ENCODE measurements at places on chromosomes 3 and 15.
A peak's percentile ranks its signal among the peaks of the same experiment; 100 is the strongest.

DNA sequence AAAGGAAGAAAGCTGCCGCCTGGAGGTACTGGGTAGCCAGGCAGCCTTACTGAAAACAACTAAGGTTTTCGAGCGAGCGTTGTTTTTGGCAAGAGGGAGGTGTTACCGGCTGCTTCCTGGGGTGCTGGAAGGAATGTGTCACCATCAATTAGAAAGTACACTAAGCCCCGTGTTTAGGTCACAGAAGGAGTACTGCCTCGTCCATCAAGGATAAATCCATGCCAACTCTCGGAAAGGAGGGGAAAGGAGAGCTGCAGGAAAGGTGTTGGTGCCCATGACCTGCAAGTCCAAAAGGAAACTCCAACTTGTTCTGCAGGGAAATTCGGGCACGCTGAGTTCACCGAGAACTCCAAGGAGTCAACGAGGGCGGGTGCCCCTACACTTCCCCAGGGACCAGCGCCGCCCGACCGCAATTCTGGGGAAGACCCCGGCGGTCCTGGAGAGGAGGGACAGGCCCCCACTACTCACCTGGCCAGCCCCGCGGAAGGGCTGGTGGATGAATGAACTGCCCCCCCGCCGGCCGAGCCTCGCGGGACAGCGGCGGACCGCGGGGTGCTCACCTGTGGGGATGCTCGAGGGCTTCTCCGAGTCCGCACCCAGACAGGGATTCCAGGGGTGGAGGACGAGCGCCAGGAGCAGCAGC is 542 bp downstream of the PLOD2 start:
- peak; percentile 84 for DNase-seq

DNA sequence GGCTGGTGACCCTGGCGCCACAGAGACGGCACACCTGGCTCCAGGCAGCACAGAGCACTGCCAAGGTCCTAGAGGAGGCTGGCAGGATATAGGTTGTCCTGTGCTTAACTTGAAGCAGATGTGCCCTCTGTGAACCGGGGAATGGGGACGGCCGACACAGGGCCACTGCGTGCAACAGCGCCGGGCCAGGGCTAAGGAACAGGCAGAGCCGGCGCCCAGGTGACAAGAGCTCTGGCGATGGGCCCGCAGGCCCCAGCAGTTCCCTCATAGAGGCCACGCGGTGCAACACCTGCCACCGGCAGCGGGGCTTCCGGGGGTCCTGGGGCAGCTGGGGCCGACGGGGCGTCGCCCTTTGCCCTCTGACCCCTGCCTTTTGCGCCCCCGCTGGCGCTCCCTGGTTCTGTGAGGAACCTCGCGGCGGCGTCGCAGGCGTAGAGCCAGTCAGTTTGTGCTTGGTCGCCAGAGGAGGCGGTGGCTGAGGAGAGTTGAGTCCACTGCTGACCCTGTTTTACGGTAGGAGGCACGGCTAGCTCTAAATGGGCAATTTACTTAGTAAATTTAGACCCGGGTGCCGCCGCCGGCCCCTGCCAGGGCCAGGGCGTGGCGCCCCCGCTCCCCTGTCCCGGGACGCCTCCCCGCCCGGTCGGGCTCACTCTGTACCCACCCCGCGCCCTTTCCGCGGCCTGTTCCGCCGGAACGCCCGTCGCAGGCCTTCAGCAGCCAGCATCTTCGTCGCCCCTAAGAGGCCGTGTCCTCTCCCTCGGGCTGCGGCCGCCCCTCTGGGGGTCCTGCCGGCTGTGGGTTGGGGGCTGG is at the start of gene NPAP1:
NPAP1 (plus strand) TSS at position 444 of the 813 bp plus-strand sequence; CDS start at position 537, 93 bp downstream.
- no peak for DNase-seq

DNA sequence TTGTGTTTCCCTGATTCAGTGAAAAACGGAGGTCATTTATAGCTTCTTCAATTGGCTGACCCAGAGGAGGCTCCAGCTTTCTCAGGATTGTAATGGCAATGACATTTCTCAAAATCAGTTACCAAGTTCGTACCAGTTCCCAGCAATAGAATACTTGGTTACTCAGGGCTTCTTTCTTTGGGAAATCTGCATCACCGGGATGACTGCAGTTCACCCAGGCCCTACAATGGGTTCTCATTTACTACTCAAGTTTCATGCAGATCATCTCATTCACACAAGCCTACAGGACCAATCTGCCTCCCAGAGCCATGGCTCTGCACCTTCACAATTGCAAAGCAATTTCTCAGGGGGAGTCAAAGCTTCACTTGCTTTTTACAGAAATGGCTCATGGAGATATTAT is 109.6 kb downstream of the FHIT start:
- DNase-seq, result no peak

GRCh38 chr3:46950177-46950576 is 26.4 kb downstream of the CCDC12 start:
- no peak for DNase-seq

- DNase-seq, result no peak
Measured at GRCh38 chr3:164890061-164890460, 188.2 kb downstream of the SI start.

- no peak for DNase-seq
Measured at GRCh38 chr15:93835344-93835743, 396.0 kb upstream of the MCTP2 start.

DNA sequence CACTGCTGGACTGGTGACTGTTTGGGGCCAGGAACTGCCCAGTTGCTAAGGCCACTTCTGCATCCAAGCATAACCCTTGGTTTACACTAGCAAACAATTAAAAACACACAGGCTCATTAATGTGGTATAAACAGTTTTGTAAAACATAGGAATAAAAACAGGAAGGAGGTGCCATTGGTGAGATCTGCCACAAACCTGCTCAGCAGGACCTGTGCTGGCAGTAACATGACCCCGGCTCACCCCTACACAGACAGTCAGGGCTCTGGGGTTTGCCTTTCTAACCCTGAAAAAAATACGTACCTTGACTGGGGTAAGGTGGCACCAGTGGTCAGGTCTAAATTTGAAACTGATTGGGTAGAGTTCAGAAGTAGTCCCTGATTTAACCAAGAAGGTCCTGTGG is 76.2 kb downstream of the ATP1B3 start:
- DNase-seq, result no peak

DNA sequence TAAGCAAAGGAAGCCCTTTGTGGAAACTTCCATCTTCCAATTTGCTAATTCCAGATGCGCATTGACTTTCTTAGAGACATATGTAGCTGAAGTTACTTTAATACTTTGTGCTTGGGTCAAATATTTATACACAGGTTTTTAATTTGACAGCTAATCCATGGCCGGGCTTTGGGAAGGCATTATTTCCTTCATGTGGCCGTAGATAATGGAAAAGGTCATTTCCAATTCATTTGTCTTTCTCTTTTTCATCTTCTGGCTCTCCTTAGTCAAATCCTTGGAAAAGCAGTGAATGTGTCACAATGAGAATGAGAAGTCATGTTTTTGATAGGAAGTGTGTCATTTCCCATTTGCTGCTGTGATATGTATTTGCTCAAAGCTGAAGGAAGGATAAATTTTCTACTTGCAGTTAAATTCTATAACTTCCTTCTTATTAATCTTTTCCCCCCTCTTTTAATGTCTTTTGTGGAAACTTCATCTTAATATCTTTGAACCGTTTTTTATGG is 323.3 kb downstream of the CLSTN2 start:
- DNase-seq, result no peak

DNA sequence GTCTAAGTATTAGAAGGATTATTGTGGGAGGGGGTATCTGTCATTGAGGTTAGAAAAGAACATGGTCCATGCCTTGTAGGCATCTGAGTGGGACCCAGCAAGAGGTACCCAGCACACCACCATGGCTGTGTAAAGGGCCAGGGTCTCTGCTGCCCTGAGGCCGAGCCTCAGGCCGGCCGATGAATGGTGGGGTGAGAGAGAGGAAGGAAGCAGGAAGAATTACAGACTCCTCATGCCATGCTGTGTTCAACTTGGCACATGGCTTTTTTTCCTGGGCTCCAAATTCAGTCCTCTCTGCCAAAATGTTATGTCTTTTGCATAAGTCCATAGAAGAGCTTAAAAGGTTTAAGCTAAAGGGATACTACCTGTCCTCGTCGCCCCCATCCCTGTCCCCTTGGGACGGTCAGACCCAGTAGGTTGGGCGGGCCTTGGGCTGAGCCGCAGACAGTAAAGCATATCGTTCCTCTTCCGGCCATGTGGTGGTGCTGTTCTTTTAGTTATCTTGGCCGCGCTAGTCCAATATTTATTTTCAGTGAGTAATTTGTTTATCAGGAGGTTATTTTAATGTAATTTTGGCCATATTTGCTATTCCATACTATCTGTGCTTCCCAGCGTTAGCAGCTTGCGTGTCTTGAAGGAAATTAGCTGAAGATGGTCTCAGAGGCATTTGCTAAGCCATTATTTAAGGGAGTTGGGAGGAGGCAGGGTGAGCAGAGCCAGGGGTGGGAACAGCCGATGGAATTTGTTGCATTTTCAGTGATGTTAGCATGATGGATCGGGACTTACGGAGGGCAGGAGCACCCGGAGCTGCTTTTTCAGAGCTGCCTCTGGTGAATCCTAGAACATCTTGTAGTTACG is 152.4 kb downstream of the AGBL1 start:
- peak; percentile 49 for DNase-seq

- no peak for DNase-seq
Measured at GRCh38 chr15:101425787-101426365, 63.6 kb downstream of the PCSK6 start.

DNA sequence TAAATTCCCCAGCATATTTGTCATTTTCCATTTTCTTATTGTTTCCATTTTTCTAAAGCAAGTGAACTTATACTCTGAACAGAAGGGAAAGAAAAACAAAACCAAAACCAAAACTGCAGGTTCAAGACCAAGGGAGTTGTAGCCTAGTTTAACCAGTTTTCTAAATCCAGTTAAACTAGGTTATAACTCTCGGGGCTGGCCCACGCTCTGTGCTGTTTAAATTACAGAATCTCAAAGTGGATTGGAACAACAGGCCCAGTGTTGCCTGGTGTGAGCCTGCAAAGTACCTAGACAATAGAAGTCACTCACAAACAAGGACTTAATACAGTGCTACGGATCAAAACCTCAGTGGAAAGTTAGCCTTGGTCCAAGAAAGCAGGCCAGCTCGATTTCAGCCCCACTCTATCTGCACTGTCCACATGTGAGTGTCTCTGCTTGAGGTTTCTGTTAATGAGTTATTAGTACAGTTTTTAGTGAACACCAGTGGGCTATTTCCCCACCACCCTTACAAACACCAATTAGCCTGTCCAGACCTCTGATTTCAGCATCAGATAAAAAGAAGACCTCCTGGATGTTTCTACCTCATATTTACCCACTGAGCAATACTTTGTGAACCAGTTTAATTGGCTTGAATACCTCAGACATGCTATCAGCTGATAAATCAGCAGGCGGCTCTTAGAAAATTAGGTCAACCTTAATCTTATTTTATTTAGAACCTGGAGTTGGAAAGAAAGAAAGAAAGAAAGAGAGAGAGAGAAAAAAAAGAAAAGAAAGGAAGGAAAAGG is 93.8 kb upstream of the PDZRN3 start:
- DNase-seq, result no peak

- DNase-seq, result no peak
Measured at GRCh38 chr3:139225548-139225947, 118.3 kb upstream of the MRPS22 start.

GRCh38 chr3:127734754-127735473 is 62.2 kb downstream of the ABTB1 start:
- DNase-seq, result no peak

DNA sequence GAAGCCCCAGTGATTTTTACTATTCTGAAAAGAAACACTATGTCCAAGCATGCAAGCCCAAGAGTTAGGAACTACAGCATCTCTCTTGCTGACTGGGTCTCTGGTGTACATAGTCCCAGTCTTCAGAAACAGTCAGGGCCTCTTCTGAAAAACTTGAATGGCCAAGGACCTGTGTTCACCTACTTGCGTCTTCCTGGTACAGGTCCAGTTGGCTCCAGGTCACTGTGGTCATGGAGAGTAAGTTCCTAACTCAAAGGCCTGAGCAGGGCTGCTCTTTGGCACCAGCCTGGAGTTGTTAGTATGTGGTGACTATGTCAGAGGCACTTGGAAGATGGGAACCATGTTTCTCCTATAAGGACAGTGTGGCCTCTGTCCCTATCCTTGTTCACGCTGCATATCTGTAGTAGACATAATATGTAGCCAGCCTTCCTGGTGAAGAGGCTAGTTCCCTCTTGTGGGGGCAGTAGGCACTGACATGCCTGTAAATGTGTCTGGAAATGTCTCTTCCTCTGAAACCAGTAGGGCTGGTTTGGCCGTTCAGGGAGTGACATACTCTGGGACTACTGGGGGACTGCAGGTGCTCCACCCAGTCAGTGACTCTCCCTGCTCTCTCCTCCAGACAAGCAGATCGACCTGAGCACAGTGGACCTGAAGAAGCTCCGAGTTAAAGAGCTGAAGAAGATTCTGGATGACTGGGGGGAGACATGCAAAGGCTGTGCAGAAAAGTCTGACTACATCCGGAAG is 2.6 kb upstream of the RBM15B start:
- no peak for DNase-seq

GRCh38 chr3:188003188-188004171 is 150.5 kb upstream of the LPP start:
- peak; percentile 50 for DNase-seq

- peak; percentile 61 for DNase-seq
Measured at GRCh38 chr15:91855684-91856489, 2.4 kb downstream of the SLCO3A1 start.

DNA sequence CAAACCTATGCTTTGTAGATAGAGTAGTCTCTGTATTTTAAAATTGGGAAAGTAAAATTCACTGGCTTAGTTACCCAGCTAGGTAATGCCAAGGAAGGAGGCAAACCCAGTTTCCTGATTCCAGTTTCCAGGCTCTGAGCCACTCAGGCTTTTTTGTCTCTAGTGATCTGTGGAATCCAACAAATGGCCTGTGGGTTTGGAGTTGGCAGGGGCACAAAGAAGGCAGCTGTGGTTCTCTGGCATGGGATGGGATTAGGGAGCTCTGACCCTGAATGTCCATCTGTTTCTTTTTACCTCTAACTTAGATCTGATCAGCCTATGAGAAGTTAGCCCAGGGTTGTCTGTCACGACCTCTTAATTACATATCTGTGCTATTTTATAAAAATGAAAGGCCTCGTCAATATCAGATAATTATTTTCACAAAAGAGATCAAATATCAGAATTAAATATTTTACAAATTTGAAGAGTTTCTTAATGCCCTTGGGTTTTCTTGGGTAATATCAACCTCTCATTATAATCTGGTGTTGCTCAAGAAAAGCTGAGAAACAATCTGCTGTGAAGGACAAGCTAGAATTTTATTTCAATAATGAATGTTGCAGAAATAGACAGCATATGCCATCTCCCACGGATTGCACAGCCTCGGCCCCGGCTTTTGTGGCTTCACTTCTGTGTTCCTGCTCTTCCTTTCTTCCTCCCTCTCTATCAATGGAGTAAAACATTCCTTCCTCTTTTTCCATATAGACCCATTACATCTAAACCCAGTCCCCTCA is 63.7 kb upstream of the DAZL start:
- DNase-seq, result no peak

GRCh38 chr15:94610069-94610468 is 378.7 kb downstream of the MCTP2 start:
- no peak for DNase-seq

DNA sequence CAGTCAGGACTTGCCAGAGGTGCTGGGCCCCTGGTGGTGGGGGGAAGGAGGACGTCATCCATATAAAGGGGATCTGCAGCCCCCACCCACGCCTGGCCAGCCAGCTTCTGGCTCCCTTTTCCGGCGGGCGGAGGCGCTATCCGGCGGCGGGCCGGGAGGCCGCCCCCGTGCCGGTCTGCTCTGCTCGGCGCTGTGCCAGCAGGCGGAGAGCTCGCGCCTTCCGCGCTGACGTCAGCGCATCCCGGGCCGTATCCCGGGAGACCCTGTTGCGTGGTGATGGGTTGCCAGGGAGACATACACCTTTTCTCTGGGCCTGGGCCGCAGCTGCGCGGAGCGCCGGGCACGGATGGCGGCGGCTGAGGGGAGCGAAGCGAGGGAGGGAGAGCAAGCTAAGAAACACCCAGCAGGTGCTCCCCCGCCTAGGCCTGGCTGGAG is 1.1 kb downstream of the FAM131A start:
- DNase-seq, result peak; percentile 88

- DNase-seq, result no peak
Measured at GRCh38 chr3:48015431-48016180, 610 bp downstream of the MAP4 start.

All from NCI-H774 (cell line).